ENCODE measurements at places on chromosomes 1 and 21.

DNA sequence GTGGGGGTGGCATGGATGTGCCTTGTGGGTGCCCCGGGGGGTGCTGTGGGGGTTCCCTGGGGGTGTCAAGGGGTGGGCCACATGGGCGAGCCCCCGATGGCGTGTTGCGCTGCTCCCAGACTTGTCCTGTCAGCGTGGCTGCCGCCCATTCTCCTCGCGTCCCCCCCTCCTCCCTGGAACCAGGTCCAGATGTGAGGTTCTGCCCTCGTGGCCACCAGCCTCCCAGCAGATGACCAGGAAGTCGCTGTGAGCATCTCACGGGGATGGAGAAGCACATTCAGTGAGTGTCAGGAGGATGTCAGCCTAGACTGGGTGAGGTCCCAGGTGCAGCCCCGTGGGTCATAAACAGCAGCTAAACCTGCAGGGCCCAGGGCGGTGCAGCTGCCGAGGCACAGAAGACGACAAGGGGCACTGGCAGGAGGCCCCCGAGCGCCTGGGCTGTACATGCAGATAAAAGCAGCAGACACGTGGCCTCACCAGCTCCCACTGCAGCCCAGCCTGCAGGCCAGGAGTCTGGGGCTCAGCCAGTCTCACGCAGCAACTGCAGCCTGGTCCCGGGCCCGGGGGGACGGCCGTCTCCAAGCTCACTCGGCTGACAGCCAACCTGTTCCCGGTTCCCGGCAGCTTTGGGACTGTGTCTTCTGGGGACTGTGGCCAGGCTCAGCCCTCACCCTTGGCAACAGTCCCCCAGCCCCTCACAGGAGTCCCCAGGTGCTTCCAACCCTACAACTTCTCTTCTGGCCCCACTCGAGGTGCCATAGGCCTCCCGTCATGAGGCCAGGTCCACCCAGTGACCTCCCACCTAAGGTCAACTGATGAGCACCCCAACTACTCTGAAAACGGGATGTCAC lies 17.5 kb upstream of the COL6A2 start:
- peak; percentile 84 for DNase-seq

DNA sequence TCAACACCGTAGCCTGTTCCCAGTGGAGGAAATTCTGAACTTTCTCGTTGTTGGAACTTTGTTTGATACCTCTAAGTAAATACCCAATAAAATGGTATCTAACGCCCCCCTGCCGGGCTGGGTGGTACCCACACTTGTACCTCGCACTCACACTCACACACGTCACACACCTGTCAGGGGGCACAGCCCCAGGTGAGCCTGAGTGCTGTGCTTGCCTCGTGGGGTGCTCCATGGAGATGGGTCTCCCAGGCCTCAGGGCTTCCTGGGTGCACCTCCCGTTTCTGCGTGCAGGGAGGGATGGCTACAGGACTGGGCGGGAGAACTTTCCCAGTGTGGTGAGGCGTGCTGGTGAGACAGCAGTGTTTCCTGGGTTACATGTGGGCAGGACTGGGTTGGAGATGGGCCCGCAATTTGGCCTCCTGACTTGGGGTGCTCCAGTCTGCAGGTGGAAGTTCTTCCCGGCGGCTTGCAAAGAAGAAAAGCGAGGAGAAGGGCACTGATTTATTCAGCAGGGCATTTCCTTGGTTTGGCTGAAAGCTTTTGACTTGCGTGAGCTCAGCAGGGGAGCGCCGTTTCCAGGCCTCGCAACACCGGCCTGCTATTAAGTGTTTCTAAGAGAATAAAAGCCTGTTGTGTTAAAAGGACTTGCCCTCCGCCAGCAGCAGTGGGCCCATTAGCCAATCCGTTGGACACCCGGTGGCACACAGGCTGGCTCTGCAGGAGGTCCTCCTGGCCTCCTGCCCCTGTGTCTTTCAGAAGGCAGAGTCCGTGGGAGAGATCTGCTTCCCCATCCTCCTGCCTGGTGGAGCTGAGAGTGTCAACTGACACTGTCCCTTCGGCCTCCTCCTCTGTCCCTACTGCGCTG lies 79.7 kb downstream of the KIF26B start:
- no peak for DNase-seq

DNA sequence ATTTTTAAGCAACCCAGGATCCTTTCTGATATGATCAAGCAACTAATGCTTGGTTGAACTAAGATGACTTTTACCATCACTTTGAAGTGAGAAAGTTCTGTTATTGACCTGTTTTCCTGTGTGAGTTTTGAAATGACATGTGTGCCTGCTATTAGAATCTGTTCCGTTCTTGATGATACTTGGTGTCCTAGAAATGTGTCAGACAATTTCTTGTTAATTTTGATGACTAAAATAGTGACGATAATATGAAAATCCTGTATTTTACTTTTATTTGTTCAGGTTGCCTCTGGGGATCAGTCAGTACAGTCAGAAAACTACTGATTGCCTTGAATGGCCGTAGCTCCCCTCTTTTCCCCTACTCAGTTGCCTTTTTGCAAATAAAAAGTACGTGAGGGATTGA lies 228.0 kb downstream of the RYR2 start:
- DNase-seq: no peak

DNA sequence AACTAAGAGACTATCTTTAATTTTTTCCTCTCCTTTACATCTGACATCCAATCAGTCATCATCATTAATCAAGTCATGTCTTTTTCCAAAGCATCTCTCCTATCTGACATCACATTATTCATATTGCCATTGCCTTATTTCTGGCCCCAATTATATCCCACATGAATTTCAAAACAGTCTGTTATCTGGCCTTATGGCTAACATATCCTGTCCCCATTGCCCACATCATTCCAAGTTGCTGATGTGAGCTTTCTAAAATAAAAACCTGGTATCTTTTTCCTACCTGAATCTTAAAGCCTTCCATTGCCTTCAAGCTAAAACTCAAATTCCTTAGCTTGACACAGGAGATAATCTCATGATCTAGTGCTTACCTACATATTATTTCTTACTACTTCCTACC lies 283.9 kb downstream of the LRRC40 start:
- DNase-seq: no peak

GRCh38 chr1:150017206-150017750 lies 6.8 kb upstream of the OTUD7B start:
- no peak for DNase-seq

DNA sequence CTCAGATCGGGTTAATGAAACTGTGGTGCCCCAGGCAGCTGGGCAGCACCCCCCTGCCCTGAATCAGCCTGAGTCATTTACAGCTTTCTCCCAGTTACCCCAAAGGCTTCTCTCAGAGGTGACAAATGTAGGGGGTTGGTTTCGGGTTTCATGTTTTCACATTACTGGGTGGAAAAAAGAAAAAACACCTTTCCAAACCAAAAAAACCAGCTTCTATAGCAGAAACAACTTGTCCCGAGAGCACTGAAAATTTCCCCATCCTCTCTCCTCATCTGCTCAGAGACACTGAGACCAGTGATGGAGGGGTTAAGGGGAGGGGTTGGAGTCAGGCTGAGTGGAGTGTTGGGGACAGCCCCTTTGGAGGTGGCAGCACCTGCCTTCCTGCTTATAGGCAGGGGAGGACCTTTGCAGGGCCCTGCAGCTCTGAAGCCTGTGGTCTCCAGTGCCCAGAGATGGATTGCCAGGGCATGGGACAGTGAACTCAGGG lies 15.6 kb downstream of the UTP11 start:
- DNase-seq: no peak

DNA sequence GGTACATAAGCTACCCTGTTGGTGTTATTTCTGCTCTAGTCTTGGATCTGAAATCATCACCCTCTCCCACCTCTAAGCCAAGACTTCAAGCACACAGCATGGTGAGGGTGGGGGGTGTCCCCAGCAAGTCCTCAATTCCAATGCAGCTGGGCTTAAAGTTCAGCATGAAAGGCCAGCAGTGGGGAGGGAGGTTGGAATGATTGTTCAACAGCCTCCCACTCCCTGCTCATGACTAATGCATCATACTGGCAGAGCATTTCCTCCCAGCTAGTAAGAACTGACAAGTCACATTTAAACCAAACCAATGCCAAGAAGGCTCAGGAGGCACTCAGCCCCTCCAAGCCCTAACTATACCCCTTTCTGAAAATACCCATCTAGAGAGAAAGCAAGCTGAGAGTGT lies 50.1 kb downstream of the TIAM1 start:
- no peak for DNase-seq

GRCh38 chr1:160291248-160292220 lies 6.6 kb upstream of the PEX19 start:
- DNase-seq: peak; percentile 62

DNA sequence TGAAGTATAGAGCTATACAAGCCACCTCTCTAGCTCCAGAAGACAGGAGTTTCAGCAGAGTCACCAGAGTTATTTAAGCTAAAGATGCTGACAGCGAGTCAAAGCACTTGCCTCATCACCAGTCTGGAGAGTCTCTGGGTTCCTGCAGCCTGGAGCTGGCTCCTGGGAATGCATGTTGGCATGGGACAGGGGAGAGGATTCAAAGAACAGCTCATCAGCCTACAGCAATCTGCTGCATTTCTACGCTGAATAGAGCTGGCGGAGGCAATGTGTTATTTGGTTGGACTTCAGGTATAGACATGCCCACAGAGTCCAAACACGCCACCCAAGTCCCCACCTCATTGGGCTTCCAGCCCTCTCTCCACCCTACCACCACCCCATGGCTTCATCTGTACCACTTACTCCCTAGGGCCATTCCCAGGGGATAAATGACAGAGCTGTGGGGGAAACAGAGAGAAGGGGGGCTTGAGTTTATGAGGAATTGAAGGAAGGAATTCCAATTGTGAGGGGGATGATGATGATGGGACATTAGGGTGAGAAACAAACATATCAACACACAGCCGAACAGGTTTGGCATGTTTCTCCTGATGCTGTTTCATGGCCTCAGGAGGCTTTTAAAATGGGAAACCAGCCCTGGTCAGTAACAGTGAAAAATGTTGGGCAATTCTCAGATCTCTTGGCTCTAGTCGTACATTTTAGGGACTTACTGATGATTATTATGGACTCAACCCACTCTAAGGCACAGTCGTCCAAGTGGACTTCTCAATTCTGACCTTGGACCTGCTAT lies 58.4 kb downstream of the PLEKHA6 start:
- no peak for DNase-seq

- DNase-seq: no peak
Observed at GRCh38 chr1:10774615-10775310, 21.7 kb downstream of the CASZ1 start.

DNA sequence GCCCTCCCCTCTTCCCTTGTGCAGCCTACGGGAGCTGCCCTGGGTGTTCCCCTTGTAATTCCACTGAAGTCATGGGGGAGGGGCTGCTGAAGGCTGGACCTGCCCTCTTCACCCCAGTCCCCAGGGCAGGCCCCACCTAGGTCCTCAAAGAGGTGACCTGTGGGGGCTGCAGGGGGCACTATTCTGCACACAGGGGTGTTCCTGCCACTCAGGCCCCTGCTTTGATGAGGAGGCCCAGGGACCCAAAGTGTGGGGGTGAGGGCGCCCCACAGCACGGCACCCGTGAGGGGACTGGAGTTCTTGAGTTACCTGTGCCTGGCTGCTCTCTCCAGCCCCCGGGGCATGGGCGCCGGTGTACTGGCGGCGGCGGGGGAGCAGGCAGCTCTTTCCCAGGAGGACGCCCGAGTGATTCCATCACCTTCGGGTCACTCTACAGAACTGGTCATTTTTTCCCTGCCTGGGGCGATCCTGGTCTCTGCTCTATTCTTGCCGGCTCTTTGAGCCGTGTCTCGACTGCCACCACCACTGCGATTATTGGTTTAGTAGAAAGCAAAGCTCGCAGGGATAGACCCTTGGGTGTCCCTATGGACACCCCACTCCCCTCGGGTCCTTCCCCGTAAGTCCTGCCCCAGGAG lies 6.9 kb upstream of the PRDM16 start:
- DNase-seq: no peak

DNA sequence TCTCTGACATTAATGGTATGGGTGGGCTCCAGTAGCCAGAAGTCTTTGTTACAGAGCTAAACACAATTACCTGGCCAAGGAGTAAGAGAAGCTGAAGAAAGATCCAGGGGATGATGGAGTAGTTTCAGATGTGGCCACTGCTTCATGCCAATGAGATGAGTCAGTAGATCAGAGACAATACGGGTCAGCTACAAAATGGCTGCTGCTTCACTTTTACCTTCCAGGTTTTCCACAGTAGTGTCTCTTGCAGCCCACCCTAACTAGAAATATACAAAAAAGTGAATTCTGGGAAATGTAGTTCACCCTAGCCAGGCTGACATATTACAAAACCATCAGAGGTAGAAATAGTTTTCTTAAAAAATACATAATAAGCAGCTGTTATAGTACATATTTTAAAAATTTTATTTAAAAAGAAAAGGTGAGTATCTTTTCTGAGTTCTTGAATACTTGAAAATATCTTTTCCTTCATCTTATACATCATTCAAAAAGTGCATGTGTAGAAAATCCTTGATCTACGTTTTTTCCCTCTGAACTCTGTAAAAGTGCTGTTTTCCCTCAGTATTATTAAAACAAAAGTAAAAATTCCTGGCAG lies 36.1 kb downstream of the LRIF1 start:
- no peak for DNase-seq

- no peak for DNase-seq
Observed at GRCh38 chr1:157161901-157162300, 23.7 kb upstream of the ETV3 start.

DNA sequence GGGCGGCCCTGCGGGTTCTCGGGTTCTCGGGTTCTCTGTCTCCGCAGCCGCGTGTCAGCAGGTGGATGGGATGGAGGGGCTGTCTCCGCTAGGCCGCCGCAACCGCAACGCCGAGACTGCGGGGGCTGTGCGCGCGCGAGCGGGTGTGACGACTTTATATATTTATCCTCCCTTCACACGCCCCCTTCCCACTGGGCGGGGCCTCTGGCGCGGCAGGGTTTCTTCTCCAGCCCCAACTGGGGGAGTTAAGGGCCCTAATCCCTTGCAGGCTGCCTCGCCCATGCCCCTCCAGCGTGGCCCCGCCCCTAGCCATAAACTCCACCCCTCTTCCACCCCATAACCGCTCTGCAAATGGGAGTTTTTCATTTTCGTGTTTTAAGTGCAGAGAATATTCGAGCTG lies 3.4 kb downstream of the IGSF21 start:
- no peak for DNase-seq

GRCh38 chr1:91057784-91058183 lies 35.9 kb upstream of the ZNF644 start:
- DNase-seq: no peak

Measured in SK-N-SH (cell line).